ENCODE measurements at places on chromosomes 4 and X.

GRCh38 chr4:187286525-187286924 is 562.9 kb upstream of the FAT1 start:
- no peak for DNase-seq

DNA sequence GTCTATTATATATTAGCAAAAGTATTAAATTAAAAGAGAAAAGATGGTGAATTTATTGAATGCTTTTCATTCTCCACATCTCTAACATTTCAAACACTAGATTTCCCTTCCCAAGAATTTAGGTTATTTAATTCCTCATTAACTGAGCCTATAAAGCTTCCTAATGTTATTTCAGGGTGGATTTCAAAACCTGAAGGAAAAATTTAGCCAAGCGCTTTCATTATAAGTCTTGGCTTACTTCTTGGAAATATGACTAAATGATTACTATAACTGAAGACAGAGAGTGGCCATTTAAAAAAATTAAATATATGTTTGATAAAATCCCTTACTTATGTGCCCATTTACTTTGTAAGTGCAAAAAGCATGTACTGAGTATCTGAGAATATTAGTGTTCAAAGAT is 141.8 kb upstream of the ARSJ start:
- no peak for DNase-seq

DNA sequence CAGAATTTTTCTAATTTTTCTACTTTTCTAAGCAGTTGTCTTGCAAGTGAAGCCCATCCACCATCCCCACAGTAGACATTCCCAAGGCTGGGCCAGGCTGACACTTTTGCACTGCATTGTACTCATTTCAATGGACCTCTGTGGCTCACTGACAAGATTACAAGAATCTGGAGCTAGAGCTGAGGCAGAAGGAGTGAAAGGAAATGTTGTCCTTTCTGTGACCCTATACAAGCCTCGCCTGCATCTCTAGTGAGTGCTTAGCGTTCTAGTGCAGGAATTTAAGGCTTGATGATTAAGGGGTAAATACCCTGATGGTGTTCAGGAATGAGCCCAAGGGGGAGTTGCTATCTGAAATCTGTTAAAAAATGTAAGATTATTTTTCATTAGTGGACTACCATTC is 6.3 kb downstream of the MAGED1 start:
- DNase-seq: no peak

- no peak for DNase-seq
Observed at GRCh38 chrX:68719181-68719903, 71.9 kb downstream of the STARD8 start.

DNA sequence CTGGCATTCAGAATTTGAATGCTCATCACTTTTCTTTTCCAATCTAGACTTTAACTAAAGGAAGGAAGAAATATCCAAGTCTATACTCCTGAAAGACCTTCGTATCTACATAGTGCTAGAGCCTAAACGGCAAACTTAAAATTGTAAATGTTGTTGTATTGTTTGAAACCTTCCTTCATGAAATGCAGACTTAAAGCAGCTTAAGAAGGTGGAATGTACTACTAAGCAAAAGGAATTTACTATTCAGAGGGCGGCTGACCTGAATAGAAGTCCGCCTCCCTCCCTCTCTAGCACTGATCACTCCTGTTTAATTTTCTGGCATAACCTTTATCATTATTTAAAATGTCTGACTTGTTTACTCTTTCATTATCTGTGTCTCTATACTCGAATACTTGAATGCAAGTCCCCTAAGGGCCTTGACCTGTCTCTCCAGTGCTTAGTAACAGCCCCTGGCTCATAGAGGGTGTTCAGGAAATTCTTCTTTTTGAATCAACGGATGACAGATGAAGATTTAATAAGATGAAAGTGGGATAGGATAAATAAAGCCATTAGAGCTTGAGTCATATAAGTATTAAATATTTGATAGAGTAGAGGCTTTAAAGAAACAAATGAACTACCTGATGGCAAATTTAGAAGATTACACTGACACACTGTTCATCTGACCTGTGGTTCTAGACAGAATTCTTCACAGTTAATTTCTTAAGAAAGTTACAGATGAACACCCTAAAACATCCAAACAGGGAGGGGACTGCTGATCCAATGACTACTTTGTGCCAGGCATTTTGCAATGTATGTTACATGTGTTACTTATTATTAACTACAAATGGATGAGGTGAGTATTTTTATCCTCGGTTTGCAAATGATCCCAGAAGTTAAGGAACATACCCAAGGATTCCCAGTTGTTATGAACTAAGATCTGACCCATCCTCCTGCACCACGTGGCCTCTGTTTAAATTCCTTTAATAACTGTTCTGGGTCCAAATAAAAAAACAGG is 20.2 kb upstream of the RBPJ start:
- DNase-seq: no peak

DNA sequence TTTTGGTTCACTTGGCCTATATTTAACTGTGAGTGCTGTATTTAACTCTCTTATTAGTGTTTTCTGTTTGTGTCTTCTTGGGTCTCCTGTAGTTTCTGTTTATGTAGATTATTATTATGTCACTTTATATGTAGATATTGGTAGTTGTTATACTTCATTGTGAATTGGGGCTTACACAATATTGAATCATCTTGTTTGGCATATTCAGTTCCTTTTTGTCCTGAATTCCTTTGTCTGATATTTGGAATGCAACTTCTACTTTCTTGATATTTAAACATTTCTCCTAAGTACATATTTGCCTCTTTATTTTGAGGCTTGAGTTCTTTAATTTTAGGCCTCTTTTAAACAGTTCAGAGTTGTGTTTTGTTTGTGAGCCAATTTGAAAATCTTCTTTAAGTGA is 544.8 kb upstream of the ADGRL3 start:
- no peak for DNase-seq

DNA sequence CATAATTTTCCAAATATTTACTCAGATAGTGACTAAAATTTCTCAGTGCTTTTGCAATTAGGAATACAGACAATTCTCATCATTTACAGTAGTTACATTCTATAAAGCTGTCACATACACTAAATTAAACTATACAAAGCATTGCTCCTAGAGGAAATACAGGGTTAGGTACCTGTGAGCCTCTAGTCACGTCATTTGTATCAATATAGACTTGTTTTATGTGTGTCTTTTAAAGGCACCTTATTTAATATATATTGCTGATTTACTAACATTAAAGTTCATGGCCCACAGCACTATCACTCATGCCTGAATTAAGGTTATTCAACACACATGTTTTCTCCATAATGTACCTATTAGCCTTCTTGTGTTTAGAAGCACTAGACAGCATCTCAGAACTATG is 78.7 kb downstream of the PABPC4L start:
- DNase-seq: no peak

- DNase-seq: no peak
Observed at GRCh38 chr4:105460306-105460705, 13.6 kb downstream of the PPA2 start.

DNA sequence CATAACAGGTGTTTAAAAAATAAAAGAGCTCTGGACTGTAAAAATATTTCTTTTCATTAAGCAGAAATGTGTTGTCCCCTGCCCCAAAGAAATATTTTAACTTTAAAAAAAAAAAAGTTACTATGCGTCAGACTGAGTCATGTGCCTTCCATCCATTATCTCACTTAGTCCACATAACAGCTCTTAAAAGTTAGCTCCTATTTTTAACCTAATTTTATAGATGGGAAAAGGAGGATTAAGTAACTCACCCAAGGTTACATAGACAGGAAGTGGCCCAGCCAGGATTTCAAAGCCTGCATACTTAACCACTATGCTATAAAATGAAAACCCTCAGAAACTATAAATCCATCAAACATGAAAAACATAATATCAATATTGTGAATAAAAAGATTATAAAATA is 97.7 kb downstream of the MANBA start:
- no peak for DNase-seq

GRCh38 chrX:42943051-42943974 is 165.3 kb upstream of the PPP1R2C start:
- DNase-seq: peak; percentile 7
